ENCODE measurements at places on chromosomes 1 and 21. TPM values are rescaled to one million over a fixed set of nuclear protein-coding genes. Genes with fewer than 3 reads are reported as not detected.

- DNase-seq, result no peak
Measured at GRCh38 chr1:60727552-60727951, 354.8 kb upstream of the NFIA start.

WASF2 gene
- 103 TPM for polyA plus RNA-seq

DNA sequence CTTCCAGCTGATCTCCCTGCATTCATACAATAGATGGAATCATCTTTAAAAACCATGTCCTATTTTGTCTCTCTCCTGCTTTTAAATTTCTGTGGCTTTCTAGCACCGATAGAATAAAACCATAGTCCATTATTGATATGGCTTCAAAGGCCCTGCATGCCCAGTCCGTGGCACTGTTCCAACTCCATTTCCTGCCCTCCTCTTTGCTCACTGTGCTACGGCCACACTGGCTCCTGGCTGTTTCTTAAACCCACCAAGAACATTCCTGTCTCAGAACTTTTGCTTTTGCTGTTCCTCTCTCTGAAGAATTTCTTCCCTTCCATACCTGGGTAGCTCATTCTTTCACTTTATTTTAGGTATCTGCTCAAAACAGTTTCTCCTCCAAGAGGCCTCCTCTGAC is 7.2 kb downstream of the SLAMF1 start:
- no peak for DNase-seq

ATAD3B gene
- 33.7 TPM for polyA plus RNA-seq

DNA sequence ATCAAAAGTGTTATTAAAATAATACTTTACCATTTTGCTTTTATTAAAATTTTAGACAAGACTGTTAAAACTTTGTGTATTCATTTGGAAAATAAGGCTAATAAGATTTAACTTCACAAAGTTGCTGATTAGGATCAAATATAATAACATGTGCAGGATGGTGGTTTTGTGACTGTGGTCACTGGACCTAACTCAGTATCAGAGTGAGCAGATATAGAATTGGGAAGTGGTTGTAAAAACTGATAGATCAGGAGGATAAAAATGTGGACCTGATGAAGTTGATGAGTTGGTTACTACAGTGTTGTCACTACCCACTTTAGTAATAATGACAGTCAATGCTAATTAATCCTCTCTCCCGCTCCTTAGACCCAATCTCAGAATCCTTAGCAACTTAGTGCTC is 186.4 kb downstream of the AKT3 start:
- DNase-seq, result no peak

DNA sequence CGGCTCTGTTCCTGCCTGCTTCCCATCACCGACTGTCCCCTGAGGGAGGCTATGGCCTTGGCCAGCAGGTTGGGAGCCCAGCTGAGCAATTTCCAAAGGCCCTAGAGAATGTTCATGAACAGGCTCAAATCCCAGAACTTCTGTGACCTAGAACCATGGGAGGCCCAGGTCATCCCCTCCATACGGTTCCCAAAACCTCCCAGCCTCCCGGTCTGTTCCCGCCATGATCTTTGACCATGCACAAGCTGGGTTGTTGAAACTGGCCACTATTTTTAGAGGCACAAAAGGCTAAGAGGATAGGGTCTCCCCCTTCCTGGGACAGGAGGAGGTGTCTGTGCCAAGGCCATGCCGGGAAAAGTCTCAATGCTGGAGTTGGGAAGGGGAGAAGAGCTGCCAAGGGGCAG is 27.5 kb downstream of the EPHA2 start:
- no peak for DNase-seq

KIAA1614 gene
- polyA plus RNA-seq, result 0.09 TPM

ACKR1 gene
- 1.8 TPM for polyA plus RNA-seq

CD52 gene
- 382 TPM for polyA plus RNA-seq

KIF26B gene
- 0.79 TPM for polyA plus RNA-seq

- DNase-seq, result no peak
Measured at GRCh38 chr1:51313961-51314777, 16.2 kb downstream of the TTC39A start.
